ENCODE measurements at places on chromosomes 3 and 15.
A peak's percentile ranks its signal among the peaks of the same experiment; 100 is the strongest.

- no peak for ATAC-seq
Measured at GRCh38 chr15:41955807-41956525, 16.4 kb downstream of the EHD4 start.

- ATAC-seq: no peak
Measured at GRCh38 chr3:105406268-105406667, 39.6 kb downstream of the ALCAM start.

- ATAC-seq: no peak
Measured at GRCh38 chr3:13746385-13746784, 133.5 kb downstream of the WNT7A start.

- ATAC-seq: peak; percentile 41
Measured at GRCh38 chr3:134749802-134750553, 45.1 kb upstream of the EPHB1 start.

DNA sequence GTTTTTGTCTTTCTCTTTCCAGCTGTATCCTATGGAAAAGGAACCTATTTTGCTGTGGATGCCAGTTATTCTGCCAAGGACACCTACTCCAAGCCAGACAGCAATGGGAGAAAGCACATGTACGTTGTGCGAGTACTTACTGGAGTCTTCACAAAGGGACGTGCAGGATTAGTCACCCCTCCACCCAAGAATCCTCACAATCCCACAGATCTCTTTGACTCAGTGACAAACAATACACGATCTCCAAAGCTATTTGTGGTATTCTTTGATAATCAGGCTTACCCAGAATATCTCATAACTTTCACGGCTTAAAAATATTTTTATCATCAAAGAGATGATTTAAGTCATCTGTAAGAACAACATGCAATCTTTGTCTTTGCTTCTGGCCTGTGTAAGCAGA is 44.9 kb upstream of the PARP14 start:
- no peak for ATAC-seq

- peak; percentile 92 for ATAC-seq
Measured at GRCh38 chr3:187870360-187871203, 125.3 kb upstream of the BCL6 start.

- ATAC-seq: no peak
Measured at GRCh38 chr3:136632625-136633081, 119.5 kb downstream of the STAG1 start.

GRCh38 chr3:12454816-12455121 is 29.5 kb upstream of the TSEN2 start:
- ATAC-seq: no peak

- no peak for ATAC-seq
Measured at GRCh38 chr3:24305795-24306467, 188.7 kb downstream of the THRB start.

DNA sequence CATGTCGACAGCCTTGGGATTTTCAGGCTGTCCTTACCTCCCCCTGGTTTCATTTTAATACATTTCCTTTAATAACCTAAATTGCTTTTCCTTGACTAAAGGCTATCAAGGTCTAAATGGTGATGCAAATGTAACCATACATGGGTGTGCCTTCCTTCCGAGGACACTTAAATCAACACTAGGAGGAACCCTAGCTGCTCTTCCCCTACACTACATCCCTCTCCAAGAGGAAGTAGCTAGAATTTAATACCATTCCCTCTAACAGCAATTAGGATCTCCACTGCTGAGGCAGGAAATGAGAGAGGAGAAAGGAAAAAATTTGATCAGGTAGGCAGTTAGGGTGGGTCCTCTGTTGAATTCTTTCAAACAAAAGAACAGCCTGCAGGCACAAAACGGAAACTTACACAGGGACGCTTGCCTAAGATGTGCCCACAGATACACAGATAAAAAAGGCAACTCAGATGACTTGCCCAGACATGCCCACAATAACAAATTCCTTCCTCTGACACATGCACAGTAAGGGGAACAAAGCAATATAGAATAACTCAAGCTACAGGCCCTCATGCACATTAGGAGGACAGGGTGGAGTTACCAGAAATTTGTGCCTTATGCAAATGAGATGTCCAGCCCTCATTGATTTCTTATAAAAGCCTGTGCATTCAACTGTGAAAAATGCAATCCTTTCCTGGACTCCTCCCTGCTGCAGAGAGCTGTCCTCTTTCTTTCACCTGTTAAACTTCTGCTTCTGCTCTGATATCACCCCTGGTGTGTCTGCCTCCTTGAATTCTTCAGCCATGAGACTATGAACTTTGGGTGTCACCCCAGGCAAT is 1024.4 kb upstream of the CADM2 start:
- ATAC-seq: no peak

All from stimulated activated memory B cell treated with anti-CD40 and anti-IgM and Interleukin-4, amounts not matched to agents 10 μg/mL and 1 μg/mL and 100 μg/mL, for 72 hours (primary cell).